ENCODE measurements at places on chromosomes 1 and 21. TPM values are rescaled to one million over a fixed set of nuclear protein-coding genes. Genes with fewer than 3 reads are reported as not detected.

DNA sequence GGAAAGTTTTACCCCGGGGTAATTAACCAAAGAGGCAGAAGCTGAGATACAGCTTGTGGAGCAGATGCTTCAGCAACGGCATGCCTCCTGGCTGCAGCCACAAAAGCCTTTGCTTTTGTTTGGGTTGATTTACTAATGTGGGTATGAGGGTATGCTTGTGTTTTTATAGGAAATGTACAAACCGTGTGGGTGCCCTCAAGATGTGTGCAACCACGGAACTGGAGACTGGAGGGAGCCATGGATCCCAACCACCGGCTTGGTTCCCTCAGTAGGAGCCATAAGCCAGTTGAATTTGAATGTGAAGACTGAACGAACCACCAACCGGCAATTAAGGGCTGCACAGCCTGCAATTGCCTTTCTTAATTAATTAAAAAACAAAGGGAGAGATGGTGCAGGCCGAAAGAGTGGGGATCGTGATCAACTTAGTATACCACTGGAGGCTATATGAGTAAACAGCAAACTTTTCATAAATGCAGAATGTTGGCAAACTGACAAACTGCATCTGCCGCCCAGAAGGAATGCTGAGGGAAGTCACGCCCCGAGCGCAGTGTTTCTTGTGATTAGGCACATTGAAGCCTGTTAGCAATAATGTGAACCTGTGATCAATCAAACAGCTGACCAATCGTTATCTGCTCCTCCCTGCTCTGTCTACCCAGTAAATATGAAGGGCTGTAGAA is 104.1 kb downstream of the DISP1 start:
- no peak for DNase-seq

GRCh38 chr1:57101209-57101608 is 135.4 kb upstream of the C8B start:
- DNase-seq, result no peak

DNA sequence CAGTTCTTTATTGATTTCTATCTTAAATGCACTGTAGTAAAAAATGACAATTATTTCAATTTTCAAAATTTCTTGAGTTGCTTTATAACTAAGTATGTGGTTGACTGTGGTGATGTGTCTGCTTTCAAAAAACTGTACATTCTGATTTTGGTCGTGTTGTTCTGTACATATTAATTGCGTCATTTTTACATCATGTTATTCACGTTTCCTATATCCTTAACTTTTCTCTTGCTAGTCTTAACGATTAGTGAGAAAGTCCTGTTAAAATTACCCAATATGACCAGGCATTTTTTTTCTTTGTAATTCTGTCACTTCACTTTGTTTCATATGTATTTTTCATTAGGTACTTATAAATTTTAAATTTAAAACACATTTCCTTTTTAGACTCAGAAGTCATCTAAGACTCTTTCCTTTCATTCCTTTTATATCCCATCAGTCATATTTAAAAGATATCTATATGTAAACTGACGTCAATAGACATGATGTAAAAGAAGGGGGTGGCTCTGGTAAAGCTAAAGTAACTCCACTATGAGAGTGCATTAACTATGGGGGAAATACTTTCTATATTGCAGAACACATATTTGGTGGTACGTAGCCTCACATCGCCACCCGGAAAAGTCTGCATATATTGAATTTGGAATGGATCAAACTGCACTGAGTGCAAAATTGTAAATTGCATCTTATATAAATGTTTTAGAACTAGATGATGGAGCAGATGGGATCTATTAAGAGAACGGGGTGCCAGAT is 1.1 kb upstream of the COA6 start:
- DNase-seq, result no peak

SRM gene
- total RNA-seq, result 13.0 TPM

ADAMTS1 gene
- total RNA-seq, result 29.8 TPM

TRIM67 gene
- total RNA-seq, result 0.16 TPM

Data from transverse colon (tissue), 4 donors.